Activated naive CD4-positive, alpha-beta T cell (primary cell): ENCODE measurements at places on chromosomes 12 and 14.

- no peak for DNase-seq
These were observed 190.4 kb downstream of the PPM1H start for GRCh38 chr12:62744551-62744950.

DNA sequence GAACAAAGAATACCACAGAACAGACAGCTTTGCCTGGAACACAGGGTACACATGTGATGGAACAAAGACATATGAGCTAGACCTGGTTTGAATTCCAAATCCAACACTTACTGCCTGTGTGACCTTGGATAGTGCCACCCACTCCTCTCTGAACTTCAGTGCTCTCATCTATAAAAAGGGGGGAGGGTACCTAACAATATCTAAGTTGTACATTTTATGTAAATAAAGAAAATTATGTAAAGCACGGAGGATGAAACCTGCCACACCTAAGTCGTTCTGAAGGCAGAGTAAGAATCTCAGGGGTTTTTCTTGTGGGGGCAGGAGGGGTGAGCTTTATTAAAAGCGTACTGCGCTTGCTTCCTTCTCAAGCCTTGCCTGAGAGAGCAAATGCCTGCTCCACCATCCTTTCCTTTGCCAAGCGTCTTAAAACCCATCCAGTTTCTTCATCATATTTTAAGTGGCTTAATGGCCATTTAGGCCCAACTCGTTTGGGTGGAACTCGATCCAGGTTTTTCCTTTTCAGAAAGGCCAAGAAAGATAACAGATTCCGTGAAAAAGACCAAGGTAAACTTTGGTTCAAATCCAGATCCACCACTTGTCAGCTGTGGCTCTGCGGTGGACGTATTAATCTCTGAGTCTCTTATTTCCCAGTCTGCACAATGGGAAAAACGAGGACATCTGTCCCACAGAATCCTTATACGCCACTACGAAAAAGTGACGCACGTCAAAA, 946 bp downstream of the DDX24 start:
- DNase-seq = no peak

- DNase-seq = no peak
These were observed at the start of gene NFE2 for GRCh38 chr12:54300732-54301427. TSS of gene NFE2 (minus strand) at chr12:54301015. CDS start at chr12:54295248, 5,767 bp downstream.

GRCh38 chr12:105773471-105773870, 365.3 kb downstream of the NUAK1 start:
- DNase-seq = no peak

DNA sequence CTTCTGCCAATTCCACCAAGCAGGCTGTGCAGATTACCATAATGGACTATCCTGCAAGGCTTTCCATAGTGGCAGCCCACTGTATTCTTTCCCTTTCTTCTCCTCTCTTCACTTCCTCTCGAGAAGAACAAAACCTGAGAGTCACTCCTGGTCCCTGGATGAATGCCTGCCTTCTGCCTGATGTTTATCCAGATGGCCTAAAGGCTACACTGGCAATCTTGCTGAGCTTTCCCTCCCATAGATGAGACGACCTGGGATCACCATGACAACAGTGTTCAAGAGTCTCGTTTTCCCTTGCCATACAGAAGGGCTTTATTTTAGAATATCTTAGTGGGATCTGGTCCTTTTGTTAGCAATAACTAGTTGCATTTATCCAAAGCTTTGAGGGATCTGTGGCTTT, 142.3 kb downstream of the RTN1 start:
- DNase-seq = no peak

GRCh38 chr12:24446287-24446686, 496.8 kb upstream of the SOX5 start:
- no peak for DNase-seq

- DNase-seq = no peak
These were observed 44.0 kb downstream of the CCER1 start for GRCh38 chr12:90910958-90911357.

- no peak for DNase-seq
These were observed 290.4 kb upstream of the TBX3 start for GRCh38 chr12:114974333-114974732.
